Cardiac septum (tissue), 1 donor: ENCODE measurements at places on chromosomes 16 and 17. TPM values are rescaled to one million over a fixed set of nuclear protein-coding genes. Genes with fewer than 3 reads are reported as not detected.

- no peak for DNase-seq
Measured at GRCh38 chr16:87380881-87381280, 2.7 kb downstream of the FBXO31 start.

DNA sequence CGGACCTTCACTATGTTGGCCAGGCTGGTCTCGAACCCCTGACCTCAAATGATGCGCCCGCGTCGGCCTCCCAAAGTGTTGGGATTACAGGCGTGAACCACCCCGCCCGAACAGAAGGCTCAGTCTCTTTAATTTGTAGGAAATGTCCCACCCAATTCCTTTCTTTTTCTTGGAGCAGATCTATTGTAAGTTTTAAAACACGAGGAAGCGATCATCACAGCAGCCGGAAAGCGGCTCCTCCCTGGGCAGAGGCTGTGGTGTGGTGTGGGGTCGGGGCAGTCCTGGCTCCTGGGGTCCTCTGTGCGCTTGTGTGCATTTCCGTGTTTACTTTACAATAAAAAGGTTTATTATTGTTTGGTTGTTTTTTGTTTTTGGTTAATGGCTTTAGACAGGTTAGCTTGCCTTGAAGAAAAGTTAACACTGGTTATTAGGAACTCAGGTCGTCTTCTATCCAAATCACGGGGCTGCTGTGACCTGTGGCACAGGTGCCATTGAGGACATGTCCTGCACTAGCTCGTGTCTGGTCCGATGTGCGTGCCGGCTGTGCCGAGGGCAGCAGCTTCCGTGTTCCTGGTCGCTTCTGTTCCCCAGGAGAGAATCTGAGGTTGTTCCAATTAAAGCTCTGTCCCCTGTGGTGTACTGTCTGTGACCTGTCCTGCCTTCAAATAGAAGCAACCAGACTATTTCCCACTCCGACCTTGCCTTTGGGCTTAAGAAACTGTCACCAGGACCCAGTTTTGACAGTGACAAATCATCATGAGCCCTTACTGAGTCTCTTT lies 83.1 kb downstream of the SEC14L1 start:
- no peak for DNase-seq

GRCh38 chr17:29591146-29591736 lies 1.7 kb upstream of the ANKRD13B start:
- no peak for DNase-seq

- DNase-seq, result no peak
Measured at GRCh38 chr17:48198950-48199541, 91.5 kb downstream of the SNX11 start.

GRCh38 chr16:78154729-78155461 lies 55.4 kb downstream of the WWOX start:
- no peak for DNase-seq

GRCh38 chr17:67496286-67496685 lies 119.2 kb downstream of the PITPNC1 start:
- no peak for DNase-seq

GRCh38 chr17:78529871-78530670 lies 47.1 kb downstream of the DNAH17 start:
- DNase-seq, result no peak

GRCh38 chr16:2473999-2474876 lies 689 bp upstream of the TBC1D24 start:
- DNase-seq, result no peak

DNA sequence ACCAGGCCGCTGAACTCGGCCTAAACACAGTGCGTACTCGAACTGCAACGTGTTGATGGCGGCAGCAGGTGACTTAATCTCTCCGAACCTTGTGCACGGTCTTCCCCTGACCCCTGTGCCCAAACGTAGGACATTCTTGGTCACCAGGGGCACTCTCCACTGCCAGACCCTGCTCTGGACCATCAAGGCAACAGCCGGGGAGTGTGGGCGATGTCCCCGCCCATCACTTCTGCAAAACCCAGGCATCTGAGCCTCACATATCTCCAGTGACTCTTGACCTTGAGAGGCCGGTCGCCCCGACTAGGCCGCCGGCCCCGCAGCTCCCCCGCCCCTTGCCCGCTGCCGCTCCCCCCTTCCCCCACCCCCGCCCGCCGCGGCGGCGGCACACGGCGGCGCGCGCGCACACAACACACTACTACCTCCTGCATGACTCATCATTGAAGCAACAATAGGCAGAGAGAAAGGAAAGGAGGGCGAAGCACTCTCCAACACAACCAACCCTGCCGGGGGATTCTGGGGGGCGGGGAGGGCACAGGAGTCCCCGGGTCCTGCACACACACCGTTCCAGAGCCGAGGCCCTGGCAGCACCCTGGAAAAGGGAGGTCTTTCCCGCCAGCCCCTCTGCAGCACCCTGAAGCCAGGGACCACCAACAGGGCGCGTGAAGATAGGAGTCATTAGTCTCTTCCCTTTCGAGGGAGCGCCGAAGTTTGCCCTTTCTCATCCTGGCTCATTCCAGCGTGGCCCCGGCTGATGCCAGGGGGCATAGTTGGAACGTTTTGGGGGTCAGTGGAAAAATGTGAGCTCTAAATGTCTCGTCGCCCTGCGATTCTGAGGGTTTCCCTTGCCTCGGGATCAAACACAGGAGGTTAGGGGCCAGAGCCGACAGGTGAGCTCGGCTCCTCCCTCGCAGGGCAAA lies 1.9 kb downstream of the MNT start:
- DNase-seq, result peak; percentile 87

Gene TPSB2
- 5.5 TPM for total RNA-seq

Gene EPX
- not detected for total RNA-seq

Gene ORAI3
- total RNA-seq, result 9.5 TPM

Gene PRRT2
- total RNA-seq, result 2.1 TPM
